Stimulated activated CD4-positive, alpha-beta T cell treated with anti-CD3 and anti-CD28 coated beads, Interleukin-12 subunit alpha, Interleukin-12 subunit beta, amount 100 ng/mL, for 4 hours (primary cell): ENCODE measurements at places on chromosomes 2 and 18.

DNA sequence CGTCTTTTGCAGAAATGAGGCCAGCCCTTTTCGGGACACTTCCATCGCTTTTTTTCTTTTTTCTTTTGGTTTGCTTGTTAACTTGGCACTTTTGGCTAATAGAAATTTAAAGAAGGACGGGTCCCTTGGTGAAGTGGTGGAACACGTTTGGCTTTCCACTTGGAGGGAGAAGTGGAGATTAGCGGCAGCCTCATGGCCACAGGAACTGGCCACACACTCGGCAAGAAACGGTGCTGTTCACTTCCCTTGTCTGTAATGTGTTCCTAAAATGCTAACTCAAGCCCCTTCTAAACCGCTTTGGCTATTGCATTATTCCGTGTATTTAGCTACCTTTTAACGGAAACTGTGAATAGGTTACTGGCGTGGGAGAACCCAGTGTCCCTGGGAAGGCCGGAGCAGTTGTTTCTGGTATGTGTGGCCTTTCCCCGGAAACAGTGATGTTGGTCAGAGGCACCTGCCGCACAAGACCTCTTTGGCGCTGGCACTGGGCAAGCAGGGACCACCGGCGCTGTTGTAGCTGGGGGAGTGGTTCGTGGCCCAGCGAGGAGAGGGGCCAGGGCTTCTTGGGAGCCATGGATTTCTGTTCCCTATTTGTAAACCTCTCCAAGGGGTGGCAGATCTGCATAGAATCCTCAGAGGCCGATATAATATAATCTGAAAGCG is 981 bp downstream of the RAMP1 start:
- DNase-seq: no peak

GRCh38 chr2:182713601-182714000 is 2.5 kb upstream of the DNAJC10 start:
- DNase-seq: no peak

DNA sequence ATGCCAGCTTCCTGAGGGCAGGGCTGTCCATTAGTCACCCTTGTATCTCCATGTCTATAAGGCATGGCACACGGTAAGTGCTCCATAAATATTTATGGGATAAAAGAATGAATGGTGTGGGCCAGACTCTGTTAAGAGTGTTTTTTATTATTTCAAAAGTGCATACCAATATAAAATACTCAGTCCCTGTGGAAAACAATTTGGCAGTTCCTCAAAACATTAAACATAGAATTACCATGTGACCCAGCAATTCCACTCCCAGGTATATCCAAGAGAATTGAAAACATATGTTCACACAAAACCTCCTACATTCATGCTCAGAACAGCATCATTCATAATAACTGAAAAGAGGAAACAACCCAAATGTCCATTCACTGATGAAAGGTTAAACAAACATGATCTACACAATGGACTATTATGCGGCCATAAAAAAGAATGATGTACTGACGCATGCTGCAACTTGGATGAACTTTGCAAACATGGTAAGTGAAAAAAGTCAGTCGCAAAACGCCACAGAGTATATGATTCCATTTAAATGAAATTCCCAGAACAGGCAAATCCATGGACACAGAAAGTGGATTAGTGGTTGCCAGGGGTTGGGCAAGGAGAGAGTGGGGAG is 69.1 kb upstream of the TCF7L1 start:
- DNase-seq: no peak

DNA sequence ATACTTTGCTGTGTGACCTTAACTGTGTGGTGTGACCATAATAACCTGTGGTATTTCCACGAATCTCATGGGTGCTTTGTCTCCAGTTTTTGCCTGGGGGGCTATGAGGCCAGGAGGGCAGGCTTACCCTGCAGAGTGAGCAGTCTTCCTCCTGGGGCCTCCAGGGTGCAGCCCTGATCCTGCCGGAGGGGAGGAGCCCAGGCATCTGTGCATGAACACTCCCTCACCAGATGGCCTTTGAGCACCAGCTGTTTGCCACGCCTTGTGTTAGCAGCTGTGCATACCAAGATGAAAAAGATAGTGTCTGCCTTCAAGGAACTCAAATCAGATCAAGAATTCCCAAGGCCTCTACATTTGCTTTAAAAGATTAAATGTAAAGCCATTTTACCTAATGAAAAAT is 75.0 kb upstream of the RBM44 start:
- DNase-seq: no peak

GRCh38 chr2:99862566-99862965 is 279.8 kb downstream of the AFF3 start:
- no peak for DNase-seq

DNA sequence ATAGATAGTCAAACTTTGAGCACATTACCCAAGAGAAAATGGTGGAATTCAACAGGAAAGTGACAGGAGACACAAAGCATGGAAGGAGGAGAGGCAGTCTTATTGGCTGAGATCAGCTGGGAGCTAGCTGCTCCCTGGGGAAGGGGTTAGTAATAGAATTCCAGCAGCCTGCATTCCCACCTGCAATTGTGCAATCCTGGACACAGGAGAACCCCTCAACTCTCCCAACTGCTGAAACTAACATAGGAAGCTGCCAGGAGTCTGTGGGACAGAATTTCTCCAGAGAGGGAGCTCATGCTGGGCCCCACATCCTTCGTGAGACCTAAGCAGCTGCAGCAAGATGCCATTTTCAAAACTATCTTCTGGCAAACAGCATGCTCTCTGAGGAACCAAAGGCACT is 69.8 kb upstream of the ACVR1C start:
- no peak for DNase-seq

DNA sequence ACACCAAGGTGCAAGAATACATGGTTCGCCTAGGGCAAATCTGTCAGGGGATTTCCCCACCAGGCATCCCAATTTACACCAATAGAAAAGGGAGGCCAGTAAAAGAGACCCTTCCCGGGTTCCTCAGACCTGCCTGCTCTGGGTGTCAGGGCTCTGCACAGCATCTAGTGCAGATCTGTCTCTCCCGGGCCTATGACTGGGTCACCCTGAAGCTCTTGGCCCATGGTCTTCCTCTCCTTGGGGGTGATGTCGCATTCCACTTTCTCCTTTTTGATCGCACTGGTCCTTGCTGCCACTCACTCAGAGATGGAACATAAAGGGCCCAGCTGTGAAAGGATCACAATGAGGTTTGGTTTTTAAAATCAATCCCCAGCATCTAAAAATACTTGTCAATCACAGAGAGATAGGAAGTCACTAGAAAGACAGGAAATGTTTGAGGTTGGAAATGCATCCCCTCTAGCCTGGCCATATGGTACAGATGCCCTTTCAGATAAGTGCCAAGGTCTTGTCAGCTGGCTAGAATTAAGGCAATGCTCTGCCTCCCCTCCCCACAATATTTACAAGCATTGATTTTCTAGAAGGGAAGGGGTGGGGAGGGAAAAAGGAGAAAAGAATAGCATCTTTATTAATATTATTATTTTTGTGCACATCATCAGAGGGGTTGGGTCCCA is 34.9 kb upstream of the AFTPH start:
- no peak for DNase-seq
